Neural progenitor cell (in vitro differentiated cells): ENCODE measurements at places on chromosomes 2 and 18. TPM values are rescaled to one million over a fixed set of nuclear protein-coding genes. Genes with fewer than 3 reads are reported as not detected.
A peak's percentile ranks its signal among the peaks of the same experiment; 100 is the strongest.

GRCh38 chr2:15911686-15912085 is 28.7 kb upstream of the MYCN start:
- no peak for DNase-seq

- no peak for DNase-seq
These were observed 50.4 kb downstream of the PLEKHA3 start for GRCh38 chr2:178530625-178531142.

DNA sequence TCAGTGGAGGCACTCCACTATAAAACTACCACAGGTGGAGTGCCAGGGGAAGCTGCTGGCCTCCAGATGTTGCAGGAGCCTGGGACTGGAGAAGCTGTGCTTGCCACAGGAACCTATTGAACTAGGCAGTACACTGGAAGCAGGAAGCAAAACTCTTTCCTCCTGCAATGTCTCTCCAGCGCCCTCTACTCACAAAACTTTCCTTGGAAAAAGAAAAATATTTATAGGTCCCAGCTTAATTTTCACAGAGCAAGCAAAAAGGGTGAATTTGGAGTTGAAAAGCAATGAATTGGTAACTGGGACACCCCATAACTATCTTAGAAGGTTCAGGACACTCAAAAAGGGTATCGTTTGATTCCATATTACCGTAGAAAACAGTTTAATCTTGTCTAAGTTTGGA is 33.2 kb upstream of the REEP1 start:
- no peak for DNase-seq

DNA sequence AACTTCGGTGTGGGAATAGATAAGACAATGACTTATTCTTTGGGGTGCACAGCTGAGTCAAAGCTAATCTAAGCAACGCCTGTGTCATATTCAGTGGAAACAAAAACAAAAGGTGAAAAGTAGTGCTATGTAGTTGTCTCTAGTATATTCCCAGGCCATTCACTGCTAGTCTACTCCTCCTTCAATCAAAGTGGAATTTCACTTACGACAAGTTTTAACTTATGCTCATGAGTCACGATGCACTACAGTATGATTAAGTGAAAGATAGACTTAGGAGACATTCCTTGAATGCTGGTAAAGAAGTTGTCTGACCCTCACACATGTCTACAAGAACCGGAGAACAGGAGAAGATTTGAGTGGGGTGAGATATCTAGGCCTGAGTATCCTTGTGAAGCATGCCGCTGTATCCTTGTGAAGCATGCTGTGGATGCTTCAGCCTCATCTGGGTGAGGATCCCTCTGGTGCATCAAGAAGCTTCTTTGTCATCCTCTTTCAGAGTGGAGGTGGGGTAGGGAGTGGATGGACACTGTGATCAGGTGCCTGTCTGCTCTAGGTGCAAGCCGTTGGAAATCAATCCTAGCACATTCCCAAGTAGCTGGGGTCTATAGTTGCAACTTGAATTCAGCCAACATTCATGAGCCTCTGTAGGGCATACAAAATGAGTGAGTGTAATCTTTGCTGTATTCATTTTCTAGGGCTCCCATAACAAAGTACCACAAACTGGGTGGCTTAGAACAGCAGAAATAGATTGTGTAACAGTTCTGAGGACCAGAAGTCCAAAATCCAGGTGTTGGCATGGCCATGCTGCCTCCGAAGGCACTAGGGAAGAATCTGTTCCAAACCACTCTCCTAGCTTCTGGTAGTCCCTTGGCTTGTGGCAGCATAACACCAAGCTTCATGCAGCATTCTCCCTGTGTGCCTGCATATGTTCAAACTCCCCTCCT is 173.5 kb upstream of the FN1 start:
- no peak for DNase-seq

GRCh38 chr2:9652898-9653479 is 22.2 kb upstream of the YWHAQ start:
- DNase-seq = no peak

GRCh38 chr2:153912798-153913396 is 41.2 kb downstream of the GALNT13 start:
- DNase-seq = no peak

DNA sequence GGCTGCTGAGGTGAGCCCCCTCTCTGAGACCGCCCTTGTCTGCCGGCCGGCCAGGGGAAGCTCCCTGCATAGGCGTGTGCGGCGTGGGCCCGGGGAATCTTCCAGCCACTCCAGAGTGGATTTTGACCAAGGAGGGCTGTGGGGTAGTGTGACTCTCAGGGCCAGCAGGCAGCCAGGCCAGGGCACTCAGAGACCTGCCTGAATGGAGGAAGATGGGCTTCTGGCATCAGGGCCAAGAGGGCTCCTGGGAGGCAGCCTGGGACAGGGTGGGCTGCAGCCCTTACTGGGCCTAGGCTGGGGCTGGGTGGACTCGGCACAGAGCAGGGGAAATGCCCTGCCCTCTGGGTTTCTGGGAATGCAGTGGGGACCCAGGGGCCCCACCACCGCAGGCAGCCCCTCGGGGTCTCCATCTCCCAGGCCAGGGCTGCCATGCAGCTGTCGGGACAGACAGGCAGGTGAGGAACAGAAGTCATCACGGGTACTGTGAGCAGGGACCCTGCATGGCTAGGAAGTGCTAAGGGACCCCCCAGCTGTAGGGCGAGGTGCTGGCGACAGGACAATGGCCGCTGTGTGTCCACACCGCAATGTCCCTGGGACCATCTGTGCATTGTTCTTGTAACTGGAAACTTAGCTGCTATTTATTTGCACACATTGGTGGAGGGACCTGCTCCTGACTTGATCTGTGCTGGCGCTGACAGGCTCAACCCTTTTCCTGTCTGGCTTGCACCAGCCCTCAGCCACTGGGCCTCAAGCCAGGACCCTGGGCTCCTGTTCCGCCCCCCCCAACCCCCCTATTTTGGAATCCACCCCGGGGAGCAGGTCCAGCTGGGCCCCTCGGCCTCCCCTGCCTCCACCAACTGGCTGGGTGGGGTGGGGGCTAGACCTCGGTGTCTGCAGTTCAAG is 4.1 kb downstream of the PDCD1 start:
- DNase-seq = no peak

DNA sequence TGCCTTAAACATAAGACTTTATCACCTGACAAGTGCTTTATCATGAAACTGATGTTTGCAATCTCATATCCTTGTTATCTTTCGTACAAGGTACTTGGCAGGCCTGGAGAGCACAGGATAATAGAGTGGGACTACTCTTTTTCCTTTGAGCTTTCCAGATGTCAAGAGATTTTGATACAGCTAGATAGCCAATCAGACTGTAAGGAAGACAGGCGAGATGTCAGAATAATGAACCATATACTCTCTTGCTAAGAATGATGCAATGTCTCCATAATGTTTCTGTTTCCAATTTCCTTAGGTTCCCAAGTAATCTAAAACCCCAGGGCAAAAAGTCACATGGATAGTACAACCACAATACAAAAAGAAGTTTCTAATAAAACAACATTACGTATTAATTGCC is 313.1 kb downstream of the PDE11A start:
- DNase-seq = no peak

DNA sequence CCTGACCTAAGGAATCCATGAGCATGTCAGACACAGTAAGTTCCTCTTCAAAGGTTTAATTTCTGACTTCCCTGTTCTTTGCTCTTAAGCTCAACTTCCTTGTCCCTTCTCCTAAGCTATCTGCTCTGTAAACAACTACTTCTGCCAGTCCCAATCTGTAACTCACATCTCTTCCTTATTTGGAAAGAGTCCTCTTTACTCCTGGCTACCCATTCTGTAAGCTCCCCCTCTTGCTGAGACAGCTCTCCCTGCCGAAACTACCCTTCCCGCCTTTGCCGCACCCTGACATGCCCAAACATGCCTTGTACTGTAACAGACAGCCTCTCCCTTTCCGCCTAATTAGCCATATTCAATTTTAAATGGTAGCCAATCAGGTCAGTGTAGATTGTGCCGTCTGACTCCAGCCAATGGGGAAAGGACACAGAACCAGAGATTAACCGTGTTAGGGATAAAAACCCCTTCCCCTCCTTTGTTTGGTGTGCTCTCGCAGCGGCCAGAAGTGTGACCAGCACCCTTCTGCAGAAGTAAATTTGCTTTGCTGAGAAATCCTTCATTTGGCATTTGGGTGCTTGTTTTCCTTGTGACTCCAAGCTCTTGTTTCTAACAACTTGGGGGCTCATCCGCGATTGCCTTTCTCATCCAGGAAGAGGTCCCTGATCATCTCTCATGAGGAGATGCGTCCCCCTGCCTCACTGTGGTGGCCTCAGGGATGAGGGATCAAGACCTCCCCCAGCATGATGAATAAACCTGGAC is 49.0 kb downstream of the PIAS2 start:
- peak; percentile 70 for DNase-seq

DNA sequence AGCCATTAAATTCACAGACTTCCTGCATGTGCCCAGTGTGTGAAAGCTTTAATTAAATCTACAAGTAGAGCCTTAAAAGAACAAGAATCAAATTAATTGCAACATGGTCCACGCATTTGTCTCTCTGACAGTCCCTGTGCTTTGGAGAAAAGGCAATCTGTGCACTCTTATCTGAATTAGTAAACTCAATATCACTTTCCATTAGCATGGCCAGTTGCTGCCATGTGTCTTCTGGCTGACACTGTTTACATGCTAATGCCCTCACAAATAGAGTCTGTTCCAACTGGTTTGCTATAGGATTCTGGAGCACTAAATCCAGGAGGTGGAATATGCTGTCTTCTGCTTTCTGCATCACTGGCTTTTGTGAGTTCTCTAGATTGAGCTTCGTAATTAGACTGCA is 434.5 kb upstream of the RAB12 start:
- no peak for DNase-seq

- DNase-seq = no peak
These were observed 21.0 kb upstream of the PDE1A start for GRCh38 chr2:182447863-182448262.

DNA sequence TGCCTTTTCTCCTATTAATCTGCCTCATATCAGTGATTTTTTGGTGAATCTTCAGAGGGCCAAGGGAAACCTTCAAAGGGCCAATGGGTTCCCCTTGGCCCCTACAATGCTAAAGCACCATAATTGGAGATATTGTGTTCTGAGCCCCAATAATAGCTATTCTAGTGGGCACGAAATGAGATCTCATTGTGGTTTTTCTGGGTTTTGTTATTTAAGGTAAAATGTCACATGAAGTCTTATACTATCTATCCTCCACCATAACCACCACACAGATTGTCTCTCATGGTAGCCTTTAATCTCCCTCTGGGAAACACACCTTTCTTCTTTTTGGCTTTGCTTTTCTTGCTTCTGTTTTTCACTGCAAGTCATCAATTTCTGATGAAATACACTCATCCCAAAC is 152.8 kb downstream of the B3GNT2 start:
- DNase-seq = no peak

DNA sequence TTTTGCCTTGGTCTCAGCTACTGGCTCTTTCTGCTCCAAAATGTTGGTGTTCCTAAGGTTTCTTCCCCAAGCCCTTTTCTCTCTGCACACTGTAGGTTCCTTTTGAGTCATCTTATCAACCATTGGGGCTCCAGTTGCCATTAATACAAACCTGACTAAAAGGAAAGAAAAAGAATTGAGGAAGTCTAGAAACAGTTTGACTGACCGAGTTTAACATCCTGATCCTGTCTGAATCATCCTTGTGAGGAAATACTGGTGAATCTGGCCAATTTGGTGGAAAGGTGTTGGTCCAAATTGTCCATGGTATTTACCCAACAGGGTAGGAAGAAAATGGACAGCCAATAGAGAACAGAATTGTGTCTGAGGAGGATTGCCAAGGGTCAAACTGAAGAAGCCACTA is 38.3 kb downstream of the CRYGD start:
- no peak for DNase-seq

- no peak for DNase-seq
These were observed 37.6 kb upstream of the RIOK3 start for GRCh38 chr18:23415515-23415914.

GRCh38 chr18:23877371-23877770 is 137.2 kb upstream of the TTC39C start:
- no peak for DNase-seq

- DNase-seq = no peak
These were observed 210.9 kb upstream of the SMAD7 start for GRCh38 chr18:49161627-49162026.

The CRIM1 gene
- total RNA-seq = 4.9 and 10.2 TPM in 2 replicates

The SCRN3 gene
- total RNA-seq = 31.0 and 32.4 TPM in 2 replicates

The MAL gene
- total RNA-seq = not detected in 2 replicates

The ATP8B1 gene
- total RNA-seq = 0.03 and 0.15 TPM in 2 replicates

The CREG2 gene
- 0.28 TPM in 1 of 2 replicates, not detected in the other for total RNA-seq

The ALLC gene
- total RNA-seq = not detected in 2 replicates
